ENCODE measurements at places on chromosomes 1 and 21. TPM values are rescaled to one million over a fixed set of nuclear protein-coding genes. Genes with fewer than 3 reads are reported as not detected.
A peak's percentile ranks its signal among the peaks of the same experiment; 100 is the strongest.

DNA sequence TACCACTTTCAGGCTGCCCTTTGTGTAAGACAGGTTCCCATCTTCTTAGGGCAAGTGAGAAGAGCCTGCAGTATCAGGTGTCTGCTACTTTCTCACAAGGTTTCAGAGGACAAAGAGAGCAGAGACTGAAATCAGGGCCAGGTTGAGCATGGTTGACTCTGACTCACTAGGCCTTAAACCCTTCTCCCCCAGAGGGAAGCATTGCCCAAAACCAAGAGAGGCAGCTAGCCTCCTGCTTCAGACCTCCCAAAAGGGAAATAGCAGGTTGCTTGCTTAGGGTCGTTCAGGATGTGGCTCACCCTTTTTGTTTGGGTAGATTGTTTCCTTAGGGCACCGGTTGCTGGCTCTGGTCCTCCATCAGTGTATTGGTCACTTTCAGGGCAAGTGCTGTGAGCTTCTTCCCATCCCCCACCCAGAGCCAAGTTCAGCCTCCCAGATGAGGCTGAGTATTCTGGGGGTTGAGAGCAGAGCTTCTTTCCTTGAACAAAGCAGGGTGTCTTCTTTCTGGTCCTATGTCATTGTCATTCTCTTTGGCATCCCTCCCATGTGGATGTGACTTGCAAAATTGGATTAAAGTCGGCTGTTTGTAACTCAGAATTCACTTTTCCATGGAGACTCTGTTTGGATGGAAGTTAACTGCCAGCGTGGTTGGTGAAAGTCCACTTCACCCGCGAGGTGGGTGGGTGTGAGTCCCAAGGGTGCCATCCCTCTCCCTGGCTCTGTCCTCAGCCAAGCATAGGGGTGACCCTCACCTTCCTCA is 55.5 kb upstream of the GALNT2 start:
- no peak for DNase-seq
- H3K36me3 ChIP-seq = no peaks in the 10 kb centered on the region
- H3K27ac ChIP-seq = no peak overlapping the region
- peaks cover 6% of the 10 kb centered on the region for H3K27me3 ChIP-seq
- no peaks in the 10 kb centered on the region for H3K4me1 ChIP-seq

DNA sequence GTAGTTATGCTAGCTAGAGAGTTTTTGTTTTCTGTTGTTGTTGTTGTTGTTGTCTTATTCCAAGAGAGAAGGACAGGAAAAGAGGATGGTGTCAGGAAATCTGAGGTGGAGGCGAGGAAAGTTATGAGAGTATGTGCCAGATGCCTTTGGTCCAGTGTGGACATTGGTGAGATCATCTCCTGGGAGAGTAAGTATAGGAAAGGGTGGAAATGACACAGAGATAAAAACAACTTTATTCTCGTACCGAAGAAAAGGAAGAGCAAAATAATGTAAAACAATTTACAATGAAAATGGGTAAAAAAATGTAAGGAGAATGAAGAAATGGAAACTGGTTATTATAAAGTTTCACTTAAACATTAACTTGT is 97.4 kb upstream of the ADGRL2 start:
- no peaks in the 10 kb centered on the region for H3K4me1 ChIP-seq
- H3K36me3 ChIP-seq = no peaks in the 10 kb centered on the region
- H3K4me3 ChIP-seq = no peak overlapping the region
- no peak for DNase-seq
- no peaks in the 10 kb centered on the region for H3K27me3 ChIP-seq
- no peak overlapping the region for H3K27ac ChIP-seq

The DDX59 gene
- 26.5 TPM for total RNA-seq

The COL24A1 gene
- 0.12 TPM for total RNA-seq

- DNase-seq = no peak
- H3K4me1 ChIP-seq = peaks cover 10% of the 10 kb centered on the region
- no peak overlapping the region for H3K4me3 ChIP-seq
- H3K27ac ChIP-seq = no peak overlapping the region
- H3K27me3 ChIP-seq = no peaks in the 10 kb centered on the region
- peaks cover 6% of the 10 kb centered on the region for H3K36me3 ChIP-seq
Measured at GRCh38 chr21:45748593-45748992, 105.1 kb downstream of the PCBP3 start.

DNA sequence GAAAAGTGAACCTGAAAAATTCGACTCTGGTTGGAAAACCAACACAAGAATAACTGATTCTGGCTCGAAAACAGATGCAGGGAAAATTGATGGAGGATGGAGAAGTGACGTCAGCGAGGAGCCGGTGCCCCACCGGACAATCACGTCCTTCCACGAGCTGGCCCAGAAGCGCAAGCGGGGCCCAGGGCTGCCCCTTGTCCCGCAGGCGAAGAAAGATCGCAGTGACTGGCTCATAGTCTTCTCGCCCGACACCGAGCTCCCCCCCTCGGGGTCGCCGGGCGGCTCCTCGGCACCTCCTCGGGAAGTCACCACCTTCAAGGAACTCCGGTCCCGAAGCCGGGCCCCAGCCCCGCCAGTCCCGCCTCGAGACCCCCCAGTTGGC is 1.9 kb downstream of the RUSC1 start:
- H3K27me3 ChIP-seq = no peaks in the 10 kb centered on the region
- H3K27ac ChIP-seq = no peak overlapping the region
- H3K4me1 ChIP-seq = peaks cover 40% of the 10 kb centered on the region
- DNase-seq = no peak
- H3K36me3 ChIP-seq = peaks cover 3% of the 10 kb centered on the region

- no peak overlapping the region for H3K4me3 ChIP-seq
- DNase-seq = no peak
- no peak overlapping the region for H3K27ac ChIP-seq
- H3K4me1 ChIP-seq = peaks cover 19% of the 10 kb centered on the region
- no peaks in the 10 kb centered on the region for H3K36me3 ChIP-seq
- H3K27me3 ChIP-seq = peaks cover 18% of the 10 kb centered on the region
Measured at GRCh38 chr1:209808059-209808581, 2.2 kb upstream of the IRF6 start.

GRCh38 chr1:221164029-221164428 is 284.8 kb downstream of the HLX start:
- H3K36me3 ChIP-seq = no peaks in the 10 kb centered on the region
- H3K4me1 ChIP-seq = no peaks in the 10 kb centered on the region
- no peak for DNase-seq
- no peak overlapping the region for H3K4me3 ChIP-seq
- H3K27ac ChIP-seq = no peak overlapping the region
- peaks cover 16% of the 10 kb centered on the region for H3K27me3 ChIP-seq

The PBX1 gene
- total RNA-seq = 0.74 TPM

DNA sequence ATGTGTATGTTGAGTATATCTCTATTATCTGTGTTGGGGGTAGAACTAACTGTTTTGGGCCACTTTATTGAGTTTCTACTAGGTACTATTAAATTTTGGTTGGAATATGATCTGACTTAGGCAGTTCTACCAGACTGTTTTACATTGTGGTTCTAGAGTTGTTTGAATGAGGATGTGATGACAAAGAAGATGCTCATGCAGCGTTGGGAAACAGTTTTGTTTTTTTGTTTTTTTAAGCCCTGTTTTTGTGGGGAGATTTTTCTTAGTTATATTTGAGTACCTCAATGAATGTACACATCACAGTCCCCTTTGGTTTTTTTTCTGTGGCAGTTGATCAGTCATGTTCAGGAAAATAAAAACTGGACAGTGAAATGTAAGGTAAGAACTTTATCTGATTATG is 40.1 kb downstream of the TMED5 start:
- no peak for DNase-seq
- no peaks in the 10 kb centered on the region for H3K27me3 ChIP-seq
- H3K36me3 ChIP-seq = peaks cover 4% of the 10 kb centered on the region

- peaks cover 30% of the 10 kb centered on the region for H3K4me1 ChIP-seq
- DNase-seq = no peak
- peak overlapping the region; percentile 79 for H3K4me3 ChIP-seq
- peak overlapping the region; percentile 70 for H3K27ac ChIP-seq
Measured at GRCh38 chr21:42514883-42515228, 1.2 kb downstream of the SLC37A1 start.

GRCh38 chr21:43353282-43354025 is 73.5 kb downstream of the SIK1 start:
- no peak overlapping the region for H3K4me3 ChIP-seq
- H3K27me3 ChIP-seq = no peaks in the 10 kb centered on the region
- H3K4me1 ChIP-seq = peaks cover 16% of the 10 kb centered on the region
- peak overlapping the region; percentile 27 for H3K27ac ChIP-seq
- DNase-seq = no peak
- no peaks in the 10 kb centered on the region for H3K36me3 ChIP-seq

Data from activated T-cell treated with anti-CD3 and anti-CD28 coated beads, Interleukin-2, amount 50 U/mL, for 72 hours (primary cell).